ENCODE measurements at places on chromosomes 3 and 15.

DNA sequence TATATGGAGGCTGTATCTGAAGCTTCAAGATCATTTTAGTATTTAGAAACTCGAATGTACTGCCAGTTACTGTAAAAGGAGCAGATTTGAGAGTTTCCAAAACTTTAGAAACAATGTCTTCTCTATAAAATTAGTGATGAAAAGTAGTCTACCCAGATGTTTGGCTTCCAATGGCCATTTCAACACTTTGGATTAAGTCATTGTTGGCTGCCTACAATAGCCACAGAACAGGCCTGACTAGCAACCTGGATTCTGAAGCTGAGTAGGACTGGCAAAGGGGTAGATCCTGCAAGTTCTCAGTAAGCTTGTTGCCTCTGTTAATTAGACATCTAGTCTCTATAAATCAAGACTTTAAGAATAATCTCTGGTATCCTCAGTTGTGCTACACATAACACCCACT is 239.0 kb upstream of the KCNMB2 start:
- no peak for DNase-seq

DNA sequence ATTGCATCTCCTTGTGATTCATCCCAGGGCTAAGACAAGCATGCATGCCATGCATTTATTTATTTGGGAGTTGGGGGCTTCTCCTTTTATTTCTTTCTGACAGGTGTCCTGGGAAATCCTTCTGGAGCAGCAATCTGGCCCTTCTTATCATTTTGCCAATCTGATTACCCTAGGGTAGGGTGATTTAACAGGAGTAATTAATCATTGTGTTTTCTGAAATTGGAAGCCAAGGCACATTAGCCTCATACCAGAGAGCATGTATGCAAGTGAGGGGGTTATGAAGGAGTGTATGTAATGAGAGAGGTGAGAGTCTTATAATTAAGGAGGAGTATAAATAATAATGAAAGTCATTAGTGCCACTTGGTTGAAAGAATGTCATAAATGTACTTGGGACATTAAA is 37.4 kb upstream of the ARPP21 start:
- DNase-seq, result no peak

DNA sequence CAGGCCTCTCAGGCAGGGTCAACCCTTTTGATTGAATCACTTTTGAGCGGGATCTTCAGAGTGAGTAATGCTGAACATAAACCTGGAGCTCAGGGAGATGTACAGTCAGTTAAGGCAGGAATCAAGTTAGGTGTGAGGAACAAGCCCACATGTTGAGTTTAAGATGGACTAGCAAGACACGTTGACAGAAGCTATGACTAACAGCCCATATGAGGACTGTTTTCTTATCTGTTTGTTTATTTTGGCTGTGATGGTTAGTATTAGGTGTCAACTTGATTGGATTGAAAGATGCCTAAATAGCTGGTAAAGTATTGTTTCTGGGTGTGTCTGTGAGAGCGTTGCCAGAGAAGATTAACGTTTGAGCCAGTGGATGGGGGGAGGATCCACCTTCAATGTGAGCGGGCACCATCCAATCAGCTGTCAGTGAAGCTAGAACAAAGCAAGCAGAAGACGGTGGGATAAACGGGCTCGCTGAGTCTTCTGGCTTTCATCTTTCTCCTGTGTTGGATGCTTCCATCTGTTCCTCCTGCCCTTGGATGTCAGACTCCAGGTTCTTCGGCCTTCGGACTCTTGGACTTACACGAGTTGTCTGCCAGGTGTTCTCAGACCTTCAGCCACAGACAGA is 232.3 kb upstream of the STAC start:
- no peak for DNase-seq

DNA sequence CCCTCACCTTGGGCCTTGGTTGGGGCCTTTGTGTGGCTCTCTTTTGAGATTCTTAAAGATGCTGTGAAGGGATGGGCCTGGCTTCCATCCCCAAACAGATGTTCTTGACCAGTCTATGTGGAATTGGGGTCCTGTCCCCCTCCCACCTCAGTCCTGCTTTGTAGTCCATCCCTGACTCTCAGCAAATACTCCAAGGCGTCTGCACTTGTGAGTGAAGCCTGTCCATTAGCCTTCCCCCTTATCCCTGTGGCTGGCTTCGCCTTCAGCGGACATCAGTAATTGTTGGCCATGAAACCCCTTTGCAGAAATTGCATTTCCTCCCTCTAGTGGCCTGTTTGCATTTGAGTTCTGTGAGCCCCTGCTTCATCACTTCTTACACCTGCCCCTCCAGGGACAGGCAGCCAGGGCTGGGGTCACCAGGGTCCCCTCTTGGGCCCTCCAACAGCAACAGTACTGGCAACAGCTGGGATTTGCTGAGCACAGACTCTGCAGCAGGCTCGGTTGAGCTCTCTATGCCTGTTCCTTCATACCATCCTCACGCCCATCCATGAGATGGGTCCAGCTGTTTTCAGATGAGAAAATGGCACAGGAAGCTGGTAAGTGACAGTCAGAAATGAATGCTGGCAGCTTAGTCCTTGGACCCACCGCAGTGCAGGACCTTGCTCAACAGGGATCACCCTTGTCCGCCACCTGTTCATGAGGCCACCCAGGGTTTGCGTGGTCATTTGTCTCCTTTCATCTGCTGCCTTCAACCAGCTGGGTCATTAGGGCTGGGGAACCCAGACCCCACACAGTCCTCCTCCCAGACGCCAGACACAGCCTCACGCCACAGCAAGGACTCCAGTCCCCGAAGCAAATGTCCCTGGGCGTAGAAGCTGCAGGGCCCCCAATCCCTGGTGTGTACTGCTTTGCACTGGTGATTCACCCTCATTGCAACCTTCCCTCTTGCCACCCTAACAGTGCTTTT is 8.9 kb upstream of the LRRK1 start:
- DNase-seq, result no peak

GRCh38 chr3:106692624-106693023 is 684.6 kb upstream of the CCDC54 start:
- DNase-seq, result no peak
